Renal cortical epithelial cell (primary cell): ENCODE measurements at places on chromosomes 3 and 15.

- DNase-seq = peak; percentile 2
Measured at GRCh38 chr15:79221696-79222095, 60.8 kb upstream of the ANKRD34C start.

DNA sequence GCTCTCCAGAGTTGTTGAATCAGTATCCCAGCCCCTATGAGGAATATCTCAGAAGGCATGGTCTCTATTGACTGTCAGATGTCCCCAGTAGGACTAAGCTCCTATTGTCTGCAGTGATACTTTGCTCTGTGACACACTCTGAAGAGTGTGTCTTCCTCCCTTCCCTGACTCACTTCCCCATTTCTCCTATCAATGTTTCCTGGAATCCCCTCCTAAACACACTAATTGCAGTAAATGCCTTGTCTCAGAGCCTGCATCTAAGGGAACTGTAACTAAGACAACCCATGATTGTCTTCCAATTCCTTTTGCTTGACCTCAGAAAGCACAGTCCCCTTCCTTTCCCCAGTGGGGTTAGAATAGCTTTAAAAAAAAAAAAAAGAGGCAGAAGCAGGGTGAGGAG lies 397.3 kb upstream of the PROK2 start:
- no peak for DNase-seq

DNA sequence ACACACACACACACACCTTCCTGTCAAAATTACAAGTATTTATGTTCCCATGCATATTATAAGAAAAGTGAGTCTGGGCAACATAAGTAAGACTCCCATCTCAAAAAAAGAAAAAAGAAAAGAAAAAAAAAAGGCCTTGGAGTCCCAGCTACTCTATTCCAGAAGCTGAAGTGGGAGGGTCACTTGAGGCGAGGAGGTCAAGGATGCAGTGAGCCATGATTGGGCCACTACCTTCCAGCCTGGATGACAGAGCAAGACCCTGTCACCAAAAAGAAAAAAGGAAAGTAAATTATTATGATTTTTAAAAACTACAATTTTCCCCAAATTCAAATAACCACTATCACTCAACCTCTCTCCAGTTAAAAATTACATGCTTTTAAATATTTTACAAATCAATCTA lies 113.1 kb downstream of the STAG1 start:
- no peak for DNase-seq

DNA sequence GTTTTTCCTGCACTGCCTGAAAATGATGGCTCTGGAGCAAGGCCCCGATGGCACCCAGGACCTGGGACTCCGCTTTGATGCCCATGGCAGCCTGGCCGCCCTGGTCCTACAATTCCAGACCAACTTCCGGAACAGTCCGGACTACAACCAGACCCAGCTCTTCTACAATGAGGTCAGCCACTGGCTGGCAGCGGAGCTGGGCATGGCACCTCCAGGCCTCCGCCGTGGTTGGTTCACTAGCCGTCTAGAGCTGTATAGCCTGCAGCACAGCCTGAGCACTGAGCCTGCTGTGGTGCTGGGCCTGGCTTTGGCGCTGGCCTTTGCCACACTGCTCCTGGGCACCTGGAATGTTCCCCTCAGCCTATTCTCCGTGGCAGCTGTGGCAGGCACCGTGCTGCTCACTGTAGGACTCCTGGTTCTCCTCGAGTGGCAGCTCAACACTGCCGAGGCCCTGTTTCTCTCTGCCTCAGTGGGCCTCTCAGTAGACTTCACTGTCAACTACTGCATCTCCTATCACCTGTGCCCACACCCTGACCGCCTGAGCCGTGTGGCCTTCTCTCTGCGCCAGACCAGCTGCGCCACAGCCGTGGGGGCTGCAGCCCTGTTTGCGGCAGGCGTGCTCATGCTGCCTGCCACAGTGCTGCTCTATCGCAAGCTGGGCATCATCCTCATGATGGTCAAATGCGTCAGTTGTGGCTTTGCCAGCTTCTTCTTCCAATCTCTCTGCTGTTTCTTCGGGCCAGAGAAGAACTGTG lies 10.9 kb downstream of the DISP2 start:
- no peak for DNase-seq

DNA sequence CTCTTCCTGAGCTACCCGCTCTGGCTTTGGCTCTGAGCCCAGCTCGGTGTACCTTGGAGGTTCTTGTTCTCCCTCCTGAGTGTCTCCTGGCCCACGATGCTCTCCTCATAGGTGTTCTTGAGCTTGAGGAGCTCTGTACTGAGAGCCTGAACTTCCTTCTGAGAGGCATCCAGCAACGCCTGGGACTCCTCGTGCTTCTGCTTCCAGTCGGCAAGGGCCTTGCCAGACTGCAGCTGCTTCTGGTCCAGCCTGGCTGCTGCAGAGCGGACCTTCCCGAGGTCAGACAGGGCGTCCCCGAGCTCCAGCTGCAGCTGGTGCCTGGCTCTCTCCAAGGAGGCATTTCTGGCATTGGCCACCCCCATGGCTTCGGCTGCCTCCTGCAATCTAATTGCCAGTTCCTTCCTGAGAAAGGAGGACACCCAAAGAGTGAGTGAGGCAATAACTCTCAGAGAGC lies 99.8 kb downstream of the MYH15 start:
- no peak for DNase-seq

DNA sequence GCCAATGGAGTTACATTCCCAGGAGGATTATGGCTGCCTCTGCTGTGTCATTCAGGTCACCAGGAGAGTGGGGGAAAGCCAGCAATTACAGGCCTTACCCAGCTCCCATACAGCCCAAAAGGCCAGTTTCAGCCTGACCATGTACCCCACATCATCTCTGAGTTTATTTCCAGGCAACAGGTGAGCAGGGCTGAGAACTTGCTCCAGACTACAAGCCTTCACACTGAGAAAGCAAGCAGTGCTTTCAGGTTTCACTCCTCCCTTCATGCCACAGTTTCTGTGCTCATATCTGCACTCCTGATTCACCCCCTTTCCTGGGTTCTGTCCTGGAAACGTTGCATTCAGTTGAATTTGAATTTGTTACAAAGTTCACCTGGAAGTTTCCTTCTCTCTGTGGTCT lies 68.1 kb upstream of the ABI3BP start:
- DNase-seq = no peak

- no peak for DNase-seq
Measured at GRCh38 chr3:14563946-14564539, 23.9 kb upstream of the GRIP2 start.

GRCh38 chr3:31227131-31227562 lies 305.6 kb upstream of the STT3B start:
- peak; percentile 52 for DNase-seq

- peak; percentile 23 for DNase-seq
Measured at GRCh38 chr15:41553731-41554130, 5.3 kb upstream of the TYRO3 start.

DNA sequence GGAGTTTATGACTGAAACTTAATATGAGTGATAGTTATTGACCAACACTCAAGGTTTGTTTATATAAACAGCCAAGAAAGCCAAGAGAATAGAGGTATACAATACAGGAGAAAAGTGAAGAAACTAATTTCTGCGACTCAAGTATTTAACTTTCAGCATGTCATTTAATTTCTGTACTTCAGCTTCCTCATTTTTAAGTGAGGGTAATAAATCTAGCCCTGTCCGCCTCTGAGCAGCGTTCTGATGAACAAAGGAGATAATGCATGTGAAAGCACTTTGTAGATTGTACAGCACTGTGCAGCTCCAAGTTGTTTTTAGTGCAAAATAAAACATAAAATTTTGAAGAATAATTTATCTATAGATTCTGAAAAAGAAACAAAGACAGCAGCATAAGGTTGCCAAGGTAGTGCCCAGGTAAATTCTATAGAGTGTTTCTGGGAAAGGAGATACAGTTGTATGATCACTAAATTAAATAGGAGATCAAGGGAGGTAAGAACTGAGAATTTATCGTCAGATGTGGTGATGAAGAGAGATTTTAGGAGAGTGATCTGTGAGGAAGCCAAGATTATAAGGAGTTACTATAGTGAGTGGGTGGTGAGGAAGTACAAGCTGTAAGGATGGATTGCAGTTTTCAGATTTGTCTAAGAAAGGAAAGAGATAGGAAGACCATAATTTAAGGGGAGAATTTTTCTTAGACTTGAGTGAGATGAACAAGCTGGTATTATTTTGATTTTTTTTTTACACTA lies 71.3 kb downstream of the RASA2 start:
- DNase-seq = no peak

- no peak for DNase-seq
Measured at GRCh38 chr3:183178833-183179549, 16.5 kb upstream of the LAMP3 start.

GRCh38 chr15:83973816-83974215 lies 261.8 kb upstream of the GOLGA6L4 start:
- DNase-seq = no peak

- DNase-seq = no peak
Measured at GRCh38 chr15:81784751-81785150, 261.1 kb downstream of the MEX3B start.

- no peak for DNase-seq
Measured at GRCh38 chr3:193342551-193342950, 36.0 kb downstream of the ATP13A5 start.

GRCh38 chr3:139585820-139586219 lies 46.3 kb upstream of the RBP1 start:
- DNase-seq = no peak

GRCh38 chr3:14047841-14048240 lies 76.8 kb downstream of the CHCHD4 start:
- no peak for DNase-seq

GRCh38 chr3:19539518-19540392 lies 391.4 kb downstream of the KCNH8 start:
- DNase-seq = no peak

DNA sequence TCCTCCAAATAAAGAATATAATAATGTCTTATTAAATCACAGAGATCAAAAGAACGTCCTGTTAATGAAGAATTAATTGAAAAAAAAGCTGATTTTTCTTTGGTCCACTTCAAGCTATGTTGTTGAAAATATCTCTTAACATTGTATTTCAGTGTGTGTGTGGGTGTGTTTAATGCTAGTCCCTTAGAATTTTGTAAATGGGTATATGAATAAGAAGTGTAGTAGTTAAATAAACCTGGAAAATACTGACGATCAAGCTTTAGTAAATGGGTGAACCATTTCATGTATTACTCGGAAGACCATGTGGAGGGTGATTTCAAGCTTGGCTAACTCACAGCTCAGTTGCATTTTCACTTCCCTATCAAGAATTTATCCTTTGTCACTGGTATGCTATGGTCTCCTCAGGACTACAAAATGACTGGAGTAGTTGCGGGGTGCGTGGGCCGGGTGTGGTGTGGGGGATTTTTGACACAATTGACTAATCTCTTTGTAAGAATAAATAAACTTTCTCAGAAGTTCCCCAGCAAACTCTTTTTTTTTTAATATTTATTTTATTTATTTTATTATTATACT lies 586.4 kb downstream of the GRM7 start:
- no peak for DNase-seq

DNA sequence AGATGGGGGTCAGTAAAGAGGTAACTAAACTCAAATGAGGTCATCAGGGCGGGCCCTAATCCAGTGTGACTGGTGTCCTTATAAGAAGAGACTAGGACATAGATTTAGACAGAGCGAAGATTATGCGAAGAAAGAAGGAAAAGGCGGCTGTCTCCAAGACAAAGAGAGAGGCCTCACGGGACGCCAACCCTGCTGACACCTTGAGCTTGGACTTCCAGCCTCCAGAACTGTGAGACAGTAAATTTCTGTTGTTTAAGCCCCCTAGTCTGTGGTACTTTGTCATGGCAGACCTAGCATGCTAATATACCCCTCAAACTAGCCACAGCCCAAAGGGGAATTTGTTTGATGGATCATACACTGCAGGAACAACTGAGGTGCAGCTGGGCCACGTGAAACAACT lies 183.0 kb downstream of the ABHD5 start:
- no peak for DNase-seq

DNA sequence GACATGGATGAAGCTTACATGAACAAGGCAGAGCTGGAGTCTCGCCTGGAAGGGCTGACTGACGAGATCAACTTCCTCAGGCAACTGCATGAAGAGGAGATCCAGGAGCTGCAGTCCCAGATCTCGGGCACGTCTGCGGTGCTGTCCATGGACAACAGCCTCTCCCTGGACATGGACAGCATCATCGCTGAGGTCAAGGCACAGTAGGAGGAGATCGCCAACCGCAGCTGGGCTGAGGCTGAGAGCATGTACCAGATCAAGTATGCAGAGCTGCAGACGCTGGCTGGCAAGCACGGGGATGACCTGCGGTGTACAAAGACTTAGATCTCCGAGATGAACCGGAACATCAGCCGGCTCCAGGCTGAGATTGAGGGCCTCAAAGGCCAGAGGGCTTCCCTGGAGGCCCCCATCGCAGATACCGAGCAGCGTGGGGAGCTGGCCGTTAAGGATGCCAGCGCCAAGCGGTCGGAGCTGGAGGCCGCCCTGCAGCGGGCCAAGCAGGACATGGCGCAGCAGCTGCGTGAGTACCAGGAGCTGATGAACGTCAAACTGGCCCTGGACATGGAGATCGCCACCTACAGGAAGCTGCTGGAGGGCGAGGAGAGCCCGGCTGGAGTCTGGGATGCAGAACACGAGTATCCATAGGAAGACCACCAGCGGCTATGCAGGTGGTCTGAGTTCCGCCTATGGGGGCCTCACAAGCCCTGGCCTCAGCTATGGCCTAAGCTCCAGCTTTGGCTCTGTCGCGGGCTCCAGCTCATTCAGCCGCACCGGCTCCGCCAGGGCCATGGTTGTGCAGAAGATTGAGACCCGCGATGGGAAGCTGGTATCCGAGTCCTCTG lies 77.6 kb downstream of the CLDN11 start:
- DNase-seq = no peak

DNA sequence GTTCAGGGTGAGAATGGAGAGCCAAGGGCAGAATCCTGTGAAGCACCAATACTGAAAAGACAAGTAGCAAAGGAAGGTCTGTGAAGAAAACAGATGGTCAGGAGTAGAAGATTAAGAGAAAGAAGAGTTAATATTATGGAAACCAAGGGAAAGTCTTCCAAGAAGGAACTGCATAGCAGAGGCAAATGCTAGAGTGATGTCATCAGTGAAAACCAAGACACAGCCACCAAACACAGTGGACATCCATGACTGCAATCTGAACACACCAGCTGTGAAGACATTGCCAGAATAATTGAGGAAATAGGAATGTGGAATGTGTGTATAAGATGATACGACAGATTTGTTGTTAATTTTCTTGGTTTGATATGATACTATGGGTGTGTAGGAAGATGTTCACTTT lies 26.8 kb upstream of the ZBTB38 start:
- no peak for DNase-seq

DNA sequence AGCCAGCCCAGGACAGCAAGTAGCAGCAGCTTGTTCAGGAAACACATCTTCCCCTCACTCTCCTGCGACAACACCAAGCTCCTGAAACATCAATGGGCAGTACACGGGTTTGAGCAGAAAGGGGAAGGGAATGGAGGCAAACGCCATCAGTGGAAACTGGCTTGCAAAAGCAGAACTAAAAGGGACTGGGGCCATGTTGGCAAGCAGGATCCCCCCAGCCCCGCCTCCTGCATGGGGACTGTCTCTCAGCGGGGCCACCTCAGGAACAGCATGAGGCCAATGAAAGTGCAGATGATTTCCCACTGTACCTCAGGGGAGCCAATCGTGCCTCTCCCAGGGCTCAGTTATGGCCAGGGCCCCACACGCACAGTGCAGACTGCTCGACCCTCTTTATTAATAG lies 6.8 kb downstream of the CDAN1 start:
- no peak for DNase-seq
